ENCODE measurements at places on chromosomes 11 and 22.

DNA sequence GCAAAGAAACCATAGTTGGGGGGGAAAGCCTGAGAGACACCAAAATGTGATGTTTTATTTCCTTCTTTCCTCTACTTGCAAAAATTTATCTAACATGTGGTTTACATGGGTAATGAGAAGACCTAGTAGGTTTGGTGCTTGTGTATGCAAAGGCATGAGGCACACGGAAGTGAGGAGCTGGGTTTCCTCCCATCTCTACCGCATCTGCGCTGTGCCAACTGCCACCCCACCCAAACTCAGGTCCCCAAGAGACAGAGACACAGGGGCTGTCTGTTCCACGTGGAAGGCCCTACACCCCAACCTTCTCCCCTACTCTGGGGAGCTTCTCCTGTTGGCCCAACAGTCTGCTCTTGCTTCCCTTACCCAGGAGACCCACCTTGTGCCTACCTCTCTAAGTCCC is 4.8 kb downstream of the RTL6 start:
- DNase-seq: no peak

- DNase-seq: no peak
Measured at GRCh38 chr11:45894555-45895247, 9.2 kb downstream of the MAPK8IP1 start.

- no peak for DNase-seq
Measured at GRCh38 chr11:131614631-131615030, 244.2 kb downstream of the NTM start.

DNA sequence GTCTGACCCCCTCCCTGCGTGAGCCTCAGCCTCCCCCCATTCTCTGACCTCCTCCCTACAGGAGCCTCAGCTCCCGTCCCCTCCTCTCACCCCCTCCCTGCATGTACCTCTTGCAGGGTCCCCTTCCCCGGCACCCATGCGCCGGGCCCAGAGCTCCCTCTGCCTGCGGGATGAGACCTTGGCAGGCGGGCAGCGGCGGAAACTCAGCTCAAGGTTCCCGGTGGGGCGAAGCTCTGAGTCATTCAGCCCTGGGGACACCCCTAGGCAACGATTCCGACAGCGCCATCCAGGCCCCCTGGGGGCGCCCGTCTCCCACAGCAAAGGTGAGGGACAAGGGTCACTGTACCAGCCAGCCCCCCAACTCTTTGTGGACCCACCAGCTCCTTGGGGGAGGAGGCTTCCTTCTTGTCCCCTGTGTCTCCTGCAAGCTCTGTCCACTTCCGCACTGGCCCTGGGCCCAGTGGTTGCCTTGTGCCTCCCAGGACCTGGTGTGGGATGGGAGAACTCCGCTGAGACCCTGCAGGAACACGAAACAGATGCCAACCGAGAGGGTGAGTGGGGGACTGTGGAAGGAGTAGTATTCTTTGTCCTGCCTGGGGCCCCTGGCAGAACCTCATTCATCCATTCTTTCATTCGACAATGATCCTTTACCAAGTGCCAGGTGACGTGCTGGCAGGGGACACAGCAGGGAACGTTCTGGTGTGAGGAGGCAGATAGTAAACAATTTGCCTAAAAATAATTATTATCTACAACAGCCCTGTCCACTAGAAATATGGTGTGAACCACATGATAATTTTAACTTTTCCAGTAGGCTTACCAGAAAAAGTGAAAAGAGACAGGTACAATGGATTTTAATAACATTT is 3.7 kb upstream of the RPS6KA4 start:
- peak; percentile 84 for DNase-seq

GRCh38 chr11:118434553-118435289 is 1.6 kb upstream of the KMT2A start:
- peak; percentile 67 for DNase-seq

DNA sequence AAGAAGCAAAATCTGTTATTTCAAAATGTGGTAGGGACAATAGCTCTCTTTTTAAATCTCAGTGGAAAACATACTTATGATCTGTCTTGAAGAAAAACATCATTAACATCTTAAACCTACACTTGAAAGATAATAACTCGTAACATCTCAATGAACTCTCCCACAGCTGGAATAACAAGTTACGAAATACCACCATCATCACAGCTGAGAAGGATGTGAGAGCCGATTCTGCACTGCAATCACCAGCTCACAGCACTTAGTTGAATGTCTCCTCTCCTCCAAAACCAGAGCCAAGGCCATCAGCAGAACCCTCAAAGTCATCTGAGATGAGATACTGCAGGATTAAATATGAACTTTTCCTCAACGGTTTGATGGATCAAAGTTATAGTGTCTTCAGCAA is 124.3 kb downstream of the ARHGAP20 start:
- no peak for DNase-seq

DNA sequence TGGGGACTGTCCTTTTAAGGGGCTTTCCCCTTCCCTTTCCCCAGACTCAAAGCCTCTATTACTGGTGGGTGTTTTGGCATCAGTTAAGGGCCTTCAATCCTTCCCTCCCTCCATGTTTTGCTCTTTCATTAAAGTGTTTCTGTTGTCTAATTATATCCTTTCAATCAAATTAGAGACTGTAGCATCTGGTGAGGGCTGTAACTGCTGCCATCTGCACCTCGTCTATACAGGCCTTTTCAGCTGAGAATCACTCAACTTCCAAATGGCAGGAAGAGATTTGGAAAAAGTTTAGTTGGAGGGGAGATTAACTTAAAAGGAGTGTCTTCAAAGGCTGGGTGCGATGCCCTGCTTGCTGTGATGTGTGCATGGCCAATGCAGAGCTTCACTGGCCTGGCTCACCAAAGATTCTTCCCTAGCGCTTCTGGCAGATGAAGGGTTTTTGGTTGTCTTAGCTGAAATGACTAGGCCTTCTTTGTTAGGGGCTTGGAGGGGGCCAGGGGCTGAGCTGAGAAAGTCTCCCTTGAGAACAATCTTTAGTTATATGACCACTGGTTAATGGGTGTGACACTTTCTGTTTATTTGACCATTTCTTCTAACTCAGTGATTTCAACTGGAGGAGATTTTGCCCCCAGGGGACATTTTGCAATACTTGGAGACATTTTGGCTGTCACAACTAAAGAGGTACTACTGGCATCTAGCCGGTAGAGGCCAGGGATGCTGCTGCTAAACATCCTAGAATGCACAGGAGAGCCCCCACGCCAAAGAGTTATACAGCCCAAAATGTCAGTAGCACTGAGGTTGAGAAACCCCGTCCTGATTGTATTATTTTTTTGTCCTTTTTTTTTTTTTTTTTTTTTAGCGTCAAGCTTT is 7.5 kb downstream of the KREMEN1 start:
- no peak for DNase-seq

- no peak for DNase-seq
Measured at GRCh38 chr11:20022363-20023081, 137.8 kb downstream of the DBX1 start.

- no peak for DNase-seq
Measured at GRCh38 chr11:888310-889212, 22.0 kb downstream of the CHID1 start.

Data from KBM-7 (cell line).